ENCODE measurements at places on chromosomes 4 and X.
A peak's percentile ranks its signal among the peaks of the same experiment; 100 is the strongest.

DNA sequence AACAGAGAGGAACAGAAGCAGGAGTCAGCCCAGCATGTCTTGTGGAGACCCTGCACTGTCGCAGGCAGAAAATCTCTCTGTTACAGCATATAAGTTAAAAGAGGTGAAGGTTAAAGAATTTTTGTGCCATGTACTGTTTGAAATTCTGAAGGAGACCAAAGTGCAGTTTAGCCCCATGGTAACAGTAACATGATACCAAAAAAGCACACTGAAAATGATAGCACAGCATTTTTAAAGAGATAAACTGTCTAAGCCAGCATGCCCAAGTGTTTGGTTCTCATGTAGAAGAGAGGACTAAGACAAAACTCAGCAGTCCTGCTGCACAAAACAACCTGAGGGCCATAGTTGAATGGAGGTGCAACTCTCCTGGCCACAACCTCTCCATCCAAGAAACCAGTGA lies 41.9 kb upstream of the PARM1 start:
- DNase-seq = no peak

- peak; percentile 11 for DNase-seq
Measured at GRCh38 chrX:66677430-66677829, 38.6 kb upstream of the EDA2R start.

- peak; percentile 6 for DNase-seq
Measured at GRCh38 chrX:78886550-78886949, 58.6 kb upstream of the P2RY10 start.

GRCh38 chrX:15167826-15168225 lies 102.1 kb downstream of the ASB9 start:
- no peak for DNase-seq

DNA sequence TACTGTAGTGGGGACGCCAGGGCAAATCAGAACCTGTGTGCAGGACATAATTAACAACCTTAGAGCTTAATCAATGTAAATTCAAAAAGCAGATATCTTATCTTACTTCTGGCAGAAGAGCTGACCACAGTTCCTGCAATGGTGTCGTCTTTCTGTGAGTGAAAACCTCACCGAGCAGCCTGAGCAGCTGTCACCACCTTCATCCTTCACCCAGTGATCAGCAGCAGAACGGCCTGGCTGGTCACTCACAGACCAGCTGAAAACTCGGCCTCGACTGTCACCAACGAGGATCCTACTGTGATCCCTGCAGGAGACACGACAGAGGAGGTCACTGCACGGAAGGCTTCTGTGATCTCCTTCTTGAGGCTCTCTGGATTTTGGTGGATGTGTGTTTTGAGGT lies 94.2 kb downstream of the CDS1 start:
- DNase-seq = no peak

DNA sequence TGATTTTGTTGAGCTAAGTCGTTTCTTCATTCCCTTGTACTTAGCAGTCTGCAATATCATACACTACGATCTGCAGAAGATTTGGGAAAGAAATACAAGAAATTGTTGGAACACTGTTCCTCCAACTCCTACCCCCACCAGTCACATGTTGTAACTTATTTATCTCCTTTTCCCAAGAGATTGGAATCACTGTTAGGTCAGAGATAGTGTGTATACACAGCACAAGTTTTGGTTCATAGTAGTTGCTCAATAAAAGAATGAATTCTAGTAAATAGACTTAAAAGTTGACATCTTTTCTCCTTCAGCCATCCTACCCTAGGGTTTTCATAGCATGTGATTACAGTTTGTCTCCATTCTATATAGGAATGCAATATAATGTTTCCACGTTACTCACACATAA lies 68.8 kb downstream of the ARFIP1 start:
- no peak for DNase-seq

- peak; percentile 38 for DNase-seq
Measured at GRCh38 chrX:22378296-22378695, 105.6 kb downstream of the CBLL2 start.

GRCh38 chrX:10423716-10424115 lies 196.7 kb downstream of the MID1 start:
- no peak for DNase-seq

GRCh38 chr4:4862665-4863482 lies 3.4 kb downstream of the MSX1 start:
- DNase-seq = no peak

GRCh38 chr4:101205916-101206315 lies 141.4 kb downstream of the PPP3CA start:
- DNase-seq = no peak

GRCh38 chrX:46637938-46638337 lies 64.4 kb downstream of the CHST7 start:
- DNase-seq = peak; percentile 48

- DNase-seq = peak; percentile 74
Measured at GRCh38 chr4:7828793-7829301, 110.8 kb downstream of the AFAP1 start.
